ENCODE measurements at places on chromosomes 6 and 20. TPM values are rescaled to one million over a fixed set of nuclear protein-coding genes. Genes with fewer than 3 reads are reported as not detected.

DNA sequence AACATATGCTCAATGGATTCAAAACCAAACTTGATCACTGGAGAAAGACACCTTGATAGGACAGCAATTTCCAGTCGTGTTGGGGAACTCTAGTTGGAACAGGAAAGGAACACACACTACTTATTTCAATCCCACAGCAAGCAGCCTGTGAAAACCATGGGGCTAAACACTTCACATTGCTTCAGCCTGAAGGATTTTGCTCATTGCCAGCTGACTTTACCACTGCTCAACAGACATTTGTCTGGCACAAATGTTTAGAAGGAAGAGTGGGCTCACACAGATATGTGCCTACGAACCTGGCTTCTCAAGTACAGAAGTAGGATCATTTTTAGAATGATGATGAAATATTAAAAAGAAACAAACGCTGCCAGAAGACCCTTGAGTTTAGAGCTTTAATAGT is 598.1 kb downstream of the PHF3 start:
- peak; percentile 38 for DNase-seq

- no peak for DNase-seq
Observed at GRCh38 chr6:47936820-47937219, 155.0 kb downstream of the OPN5 start.

DNA sequence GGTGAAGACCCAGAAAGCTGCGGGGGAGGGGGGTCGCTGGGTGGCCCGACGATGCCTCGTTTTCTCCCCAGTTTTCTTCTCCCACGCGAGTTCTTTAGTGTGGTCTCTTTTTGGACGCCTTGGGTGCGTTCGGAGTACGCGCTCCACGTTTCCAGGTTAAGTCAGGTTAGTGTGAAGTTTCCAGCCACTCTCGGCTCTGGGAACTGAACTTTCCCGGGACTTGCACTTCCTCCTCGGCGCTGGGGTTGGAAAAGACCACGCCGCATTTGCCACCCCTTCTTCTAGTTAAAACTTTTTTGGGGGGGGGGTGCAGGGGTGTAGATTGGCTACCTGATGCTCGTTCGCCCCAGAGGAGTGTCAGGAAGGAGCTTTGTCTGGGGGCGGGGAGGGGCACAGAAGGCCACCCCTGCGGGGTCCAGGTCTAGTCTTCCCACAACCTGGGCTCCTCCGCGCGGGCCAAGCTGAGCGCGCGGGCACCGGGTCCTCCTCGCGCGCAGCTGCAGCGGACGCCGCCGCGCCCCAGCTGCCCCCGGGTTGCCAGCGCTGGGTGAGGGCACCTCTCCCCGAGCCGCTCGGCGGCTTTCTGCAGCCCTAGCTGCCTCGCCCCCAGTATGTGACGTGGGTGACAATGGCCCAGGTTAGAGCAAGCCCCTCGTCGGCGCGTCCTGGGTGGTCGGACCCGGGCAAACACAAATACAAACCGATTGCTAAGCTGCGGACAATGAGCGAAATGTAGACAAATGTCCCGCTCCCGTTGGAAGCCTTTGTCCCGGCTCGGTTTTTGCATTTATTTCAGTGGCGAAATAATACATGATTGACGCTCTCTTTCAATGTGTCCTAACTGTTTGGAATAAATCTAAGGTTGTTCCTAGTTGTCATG is 1.7 kb upstream of the NKX2-2 start:
- DNase-seq, result no peak

Gene SYNE1
- 20.9 TPM for total RNA-seq

DNA sequence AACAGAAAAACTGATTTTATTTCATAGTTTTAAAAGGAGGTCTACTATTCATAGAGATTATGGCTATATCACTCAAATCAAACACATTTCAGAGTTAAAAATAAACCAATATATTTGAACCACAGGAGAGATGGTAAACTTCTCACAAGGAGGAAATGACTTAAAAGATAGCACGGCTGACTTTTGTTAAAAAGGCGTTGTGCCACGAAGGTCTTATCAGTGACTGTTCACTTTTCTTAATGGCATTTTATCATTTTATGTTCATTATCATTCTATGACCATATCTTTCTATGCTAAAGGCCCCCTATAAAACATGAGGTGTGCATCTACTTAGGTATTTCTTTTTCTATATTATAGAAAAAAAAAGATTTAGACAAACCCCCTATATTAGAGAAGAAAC is 19.6 kb downstream of the ELOVL4 start:
- DNase-seq, result no peak

GRCh38 chr6:44064089-44064947 is 62.9 kb downstream of the MRPL14 start:
- peak; percentile 99 for DNase-seq
